ENCODE measurements at places on chromosomes 3 and 15.

GRCh38 chr3:188578576-188579363 is 424.8 kb downstream of the LPP start:
- peak; percentile 93 for DNase-seq

GRCh38 chr15:69994429-69995205 is 103.1 kb downstream of the TLE3 start:
- no peak for DNase-seq

- no peak for DNase-seq
Observed at GRCh38 chr3:45143673-45144671, 2.2 kb downstream of the CDCP1 start.

GRCh38 chr15:88225461-88225860 is 31.1 kb downstream of the NTRK3 start:
- no peak for DNase-seq

DNA sequence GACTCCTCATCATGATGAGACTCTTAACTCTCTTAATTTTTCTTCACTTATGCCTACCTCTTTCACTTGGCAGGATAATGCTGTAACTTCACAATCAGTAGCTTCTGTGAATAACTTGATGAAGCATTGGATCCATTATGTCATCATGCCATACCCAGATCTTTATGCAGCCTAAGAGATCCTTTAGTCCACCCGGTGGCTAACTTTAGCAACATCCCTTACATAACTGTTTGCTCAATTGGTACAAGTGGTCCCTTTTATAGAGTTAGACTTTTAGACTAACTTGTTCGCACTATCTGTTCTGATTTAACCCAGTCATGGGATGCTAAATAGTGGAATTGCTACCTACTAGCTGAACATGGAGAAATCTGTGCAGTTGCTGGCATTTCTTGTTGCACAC is 184.5 kb downstream of the USP13 start:
- DNase-seq = peak; percentile 20

DNA sequence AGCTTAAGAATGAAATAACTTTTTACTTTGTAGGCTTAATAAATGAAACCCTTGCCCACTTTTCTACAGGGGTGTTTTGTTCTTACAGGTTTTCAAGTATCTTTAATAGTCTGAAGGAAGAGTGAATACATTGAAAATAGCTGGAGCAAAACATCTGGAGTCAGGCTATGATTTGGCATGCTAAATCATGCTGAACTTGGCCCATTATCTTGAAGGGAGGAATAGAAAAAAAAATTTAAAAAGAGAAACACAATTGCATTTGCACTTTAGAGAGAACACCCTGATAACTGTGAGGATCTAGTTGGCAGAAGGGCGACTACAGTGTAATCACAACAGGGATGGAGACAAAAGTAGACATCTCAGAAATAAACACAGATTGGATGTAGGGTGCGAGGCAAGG is 1.8 kb upstream of the IQGAP1 start:
- no peak for DNase-seq

GRCh38 chr15:39781147-39781966 is 1.3 kb downstream of the FSIP1 start:
- no peak for DNase-seq

DNA sequence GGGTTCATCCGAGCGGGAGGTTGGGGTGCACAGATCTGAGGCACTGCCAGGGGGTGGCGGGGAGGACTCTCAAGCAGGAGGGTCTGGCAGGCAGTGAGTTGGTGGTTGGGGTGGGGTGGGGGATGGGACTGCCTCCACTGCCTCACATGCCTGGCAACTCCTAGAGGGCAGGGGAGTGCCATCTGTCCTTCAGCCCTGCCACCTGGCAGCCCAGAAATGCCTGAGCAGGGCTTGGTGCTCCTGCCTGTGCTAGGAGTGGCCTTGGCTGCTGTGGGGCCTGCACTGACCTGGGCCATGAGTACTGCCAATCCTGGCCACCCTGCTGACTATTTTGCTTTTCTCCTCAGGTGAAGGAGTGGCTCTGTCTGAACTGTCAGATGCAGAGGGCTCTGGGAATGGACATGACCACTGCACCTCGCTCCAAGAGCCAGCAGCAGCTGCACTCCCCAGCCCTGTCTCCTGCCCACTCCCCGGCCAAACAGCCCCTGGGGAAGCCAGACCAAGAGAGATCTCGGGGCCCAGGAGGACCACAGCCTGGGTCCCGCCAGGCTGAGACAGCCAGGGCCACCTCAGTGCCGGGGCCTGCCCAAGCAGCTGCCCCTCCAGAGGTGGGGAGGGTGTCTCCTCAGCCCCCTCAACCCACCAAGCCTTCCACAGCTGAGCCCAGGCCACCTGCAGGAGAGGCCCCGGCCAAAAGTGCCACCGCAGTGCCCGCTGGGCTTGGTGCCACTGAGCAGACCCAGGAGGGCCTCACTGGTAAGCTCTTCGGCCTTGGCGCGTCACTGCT is 32.0 kb upstream of the APEH start:
- no peak for DNase-seq

DNA sequence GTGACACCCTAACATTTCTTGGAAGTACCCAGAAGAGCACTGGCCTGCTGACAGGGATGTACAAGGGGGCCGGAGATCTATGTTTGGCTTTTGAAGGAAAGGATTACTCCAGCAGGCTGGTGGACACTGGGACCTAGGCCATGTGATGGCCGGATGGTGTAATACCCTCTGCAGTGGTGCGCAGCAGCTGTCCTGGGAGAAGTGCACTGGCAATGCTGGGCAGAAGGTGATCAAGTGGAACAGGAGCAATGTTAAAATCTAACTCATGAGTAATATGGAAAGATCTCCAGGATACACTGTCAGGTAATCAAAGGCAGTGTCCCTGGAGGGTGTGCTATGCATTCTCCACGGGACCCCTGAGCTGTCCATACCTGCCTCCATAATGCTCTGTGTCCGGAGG is 71.2 kb upstream of the POMGNT2 start:
- no peak for DNase-seq

GRCh38 chr3:23076437-23076836 is 126.7 kb upstream of the UBE2E2 start:
- DNase-seq = no peak
